IMR-90 (cell line): ENCODE measurements at places on chromosomes 12 and 14. TPM values are rescaled to one million over a fixed set of nuclear protein-coding genes. Genes with fewer than 3 reads are reported as not detected.

The IFT43 gene
- 29.4 and 41.4 TPM in 2 replicates for total RNA-seq

The STRAP gene
- total RNA-seq = 82.1 and 133 TPM in 2 replicates

The C14orf132 gene
- 6.3 and 6.9 TPM in 2 replicates for total RNA-seq

The PRH2 gene
- 0.28 TPM in 1 of 2 replicates, not detected in the other for total RNA-seq

The GAPDH gene
- 11,536 and 12,939 TPM in 2 replicates for total RNA-seq

The FERMT2 gene
- 217 and 229 TPM in 2 replicates for total RNA-seq

The NXPH4 gene
- 0.36 and 0.56 TPM in 2 replicates for total RNA-seq

The SLC7A8 gene
- not detected in 2 replicates for total RNA-seq

The GALNT6 gene
- total RNA-seq = 21.4 and 23.7 TPM in 2 replicates

The ITPR2 gene
- total RNA-seq = 9.0 and 9.2 TPM in 2 replicates

The DACT1 gene
- 8.1 and 9.7 TPM in 2 replicates for total RNA-seq
